Activated naive CD8-positive, alpha-beta T cell treated with anti-CD3 and anti-CD28 coated beads, Interleukin-2, amount 10 ng/mL, durations not matched to agents 7 days and 5 days (primary cell): ENCODE measurements at places on chromosomes 12 and 14. TPM values are rescaled to one million over a fixed set of nuclear protein-coding genes. Genes with fewer than 3 reads are reported as not detected.

DNA sequence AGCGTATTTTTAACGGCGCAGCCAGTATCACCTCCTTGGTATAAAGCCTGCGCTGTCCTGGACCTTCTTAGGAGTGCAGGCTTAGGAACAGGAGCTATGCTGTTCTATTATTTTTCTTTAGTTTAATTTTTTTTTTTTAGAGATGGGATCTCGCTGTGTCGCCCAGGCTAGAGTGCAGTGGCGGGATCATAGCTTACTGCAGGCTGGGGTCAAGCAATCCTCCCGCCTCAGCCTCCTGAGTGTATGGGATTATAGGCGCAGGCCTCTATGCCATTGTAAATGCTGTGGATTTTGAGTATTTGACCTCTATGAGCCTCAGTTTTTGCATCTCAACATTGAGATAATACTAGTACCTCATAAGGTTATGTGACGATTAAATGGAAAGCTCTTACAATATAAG, 4.1 kb downstream of the OR10AD1 start:
- H3K4me1 ChIP-seq = peaks cover 36% of the 10 kb centered on the region
- peak overlapping the region; percentile 89 for H3K4me3 ChIP-seq
- H3K27me3 ChIP-seq = peaks cover 7% of the 10 kb centered on the region
- peak overlapping the region; percentile 90 for H3K27ac ChIP-seq
- DNase-seq = no peak

DNA sequence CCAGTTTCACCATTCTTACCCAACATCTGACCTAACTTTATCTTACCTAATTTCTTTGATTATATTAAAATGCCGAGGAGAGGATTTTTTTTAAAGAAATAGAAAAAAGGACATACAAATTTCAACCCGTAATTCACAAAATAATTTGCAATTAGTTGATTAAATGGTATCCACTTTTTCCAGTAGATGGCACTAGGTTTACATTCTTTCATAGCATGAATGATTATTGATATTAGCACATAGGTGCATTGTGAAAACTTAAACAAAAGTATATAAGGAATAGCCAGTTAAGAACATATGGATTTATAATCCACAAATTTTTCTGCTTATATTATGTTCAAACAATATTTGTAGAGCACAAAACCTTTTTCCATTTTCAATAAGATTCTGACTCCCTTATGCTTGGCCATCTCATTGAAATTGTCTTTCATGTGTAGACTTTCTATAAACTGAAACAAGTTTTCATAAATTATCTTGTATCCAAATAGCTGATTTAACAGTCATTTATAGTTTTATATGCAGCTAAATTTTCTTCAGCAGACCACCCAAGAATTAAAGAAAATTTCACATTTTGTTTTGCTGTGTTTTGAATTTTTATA, 35.3 kb downstream of the MSRB3 start:
- no peak overlapping the region for H3K4me3 ChIP-seq
- no peak for DNase-seq
- peaks cover 7% of the 10 kb centered on the region for H3K27me3 ChIP-seq
- H3K27ac ChIP-seq = no peak overlapping the region
- no peaks in the 10 kb centered on the region for H3K4me1 ChIP-seq

DNA sequence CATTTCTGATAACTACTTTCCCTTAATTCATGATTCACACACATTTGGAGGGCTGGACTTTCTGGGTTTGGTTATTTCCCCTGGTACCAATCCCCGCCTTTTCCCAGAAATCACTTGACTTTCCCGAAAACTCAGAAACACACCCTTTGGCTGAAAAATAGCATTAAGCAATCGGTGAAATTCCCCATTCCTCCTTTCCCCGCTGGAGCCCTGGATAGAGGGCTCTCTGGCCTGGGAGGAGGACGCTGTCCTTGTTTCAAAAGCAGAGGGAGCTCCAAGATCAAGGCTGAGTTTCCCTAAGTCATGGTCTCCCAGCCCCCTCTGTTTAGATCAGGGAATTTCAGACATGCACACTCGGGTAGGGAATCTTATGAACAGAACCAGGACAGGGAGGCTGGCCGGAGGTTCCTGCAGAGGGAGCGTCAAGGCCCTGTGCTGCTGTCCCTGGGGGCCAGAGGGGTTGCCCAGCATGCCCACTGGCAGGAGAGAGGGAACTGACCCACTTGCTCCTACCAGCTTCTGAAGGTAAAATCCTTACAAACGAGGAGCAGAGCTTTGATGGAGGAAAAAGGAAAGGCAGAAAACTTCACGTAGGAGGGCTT, at the start of gene C1S:
Gene C1S, plus strand, starts transcription at position 366 of the 602 bp plus-strand sequence. CDS start 1,195 bp downstream, outside the sequence.
- peaks cover 39% of the 10 kb centered on the region for H3K27me3 ChIP-seq
- H3K36me3 ChIP-seq = no peaks in the 10 kb centered on the region
- H3K4me1 ChIP-seq = no peaks in the 10 kb centered on the region
- H3K4me3 ChIP-seq = no peak within 1 kb of the TSS

GRCh38 chr12:130183585-130184370, 21.5 kb downstream of the FZD10 start:
- H3K4me3 ChIP-seq = no peak overlapping the region
- no peaks in the 10 kb centered on the region for H3K4me1 ChIP-seq
- H3K27ac ChIP-seq = no peak overlapping the region
- H3K36me3 ChIP-seq = no peaks in the 10 kb centered on the region
- no peak for DNase-seq
- peaks cover 8% of the 10 kb centered on the region for H3K27me3 ChIP-seq

GRCh38 chr14:25909045-25909747, 688.6 kb downstream of the NOVA1 start:
- no peak for DNase-seq
- no peak overlapping the region for H3K4me3 ChIP-seq
- no peaks in the 10 kb centered on the region for H3K27me3 ChIP-seq
- H3K4me1 ChIP-seq = no peaks in the 10 kb centered on the region

DNA sequence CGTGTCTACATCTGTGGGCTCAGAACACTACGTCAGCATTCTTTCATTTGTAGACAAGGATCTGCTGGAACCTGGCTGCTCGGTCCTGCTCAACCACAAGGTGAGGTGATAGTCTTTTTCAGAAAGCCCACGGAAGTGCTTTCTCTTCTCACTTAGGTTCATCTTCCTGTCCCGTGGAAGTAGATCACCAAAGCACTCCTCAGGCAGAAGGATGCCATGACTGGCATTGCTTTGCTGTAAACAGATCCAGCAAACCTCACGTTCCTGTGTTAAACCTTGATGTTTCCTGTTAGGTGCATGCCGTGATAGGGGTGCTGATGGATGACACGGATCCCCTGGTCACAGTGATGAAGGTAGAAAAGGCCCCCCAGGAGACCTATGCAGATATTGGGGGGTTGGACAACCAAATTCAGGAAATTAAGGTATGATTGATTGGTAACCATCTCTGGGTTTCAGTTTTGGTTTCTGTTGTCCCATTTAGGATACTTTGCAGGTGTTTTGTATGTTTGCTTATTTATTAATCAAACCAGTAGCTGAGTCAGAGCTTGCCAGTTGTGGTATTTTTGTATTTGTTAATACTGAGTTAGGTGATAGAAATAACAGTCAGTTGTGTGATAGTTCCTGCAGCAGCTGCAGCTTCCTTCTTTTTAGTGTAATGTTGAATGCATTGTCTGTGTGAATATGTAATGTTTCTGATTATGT, 7.5 kb downstream of the PSMC1 start:
- no peak overlapping the region for H3K27ac ChIP-seq
- H3K4me3 ChIP-seq = no peak overlapping the region
- peaks cover 7% of the 10 kb centered on the region for H3K4me1 ChIP-seq
- no peaks in the 10 kb centered on the region for H3K27me3 ChIP-seq
- no peak for DNase-seq

DNA sequence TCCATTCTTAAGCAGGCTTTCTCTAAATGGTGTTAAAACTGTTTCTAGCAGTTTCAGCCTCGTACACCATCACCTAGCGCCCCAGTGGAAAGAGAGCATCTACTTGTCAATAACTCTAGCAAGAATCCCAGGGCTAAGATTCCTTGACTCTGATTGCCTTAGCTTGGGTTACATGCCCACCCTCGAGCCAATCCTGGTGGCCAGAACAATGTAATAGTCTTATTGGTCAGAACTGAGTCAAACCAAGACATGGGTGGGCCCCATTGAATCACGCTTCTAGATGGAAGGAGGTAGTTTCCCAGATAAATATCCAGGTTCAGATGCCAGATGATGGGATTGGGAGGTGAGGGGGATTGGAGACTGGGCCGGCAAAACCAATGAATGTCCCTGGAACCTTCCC, 55.9 kb upstream of the MED13L start:
- no peaks in the 10 kb centered on the region for H3K4me1 ChIP-seq
- no peak overlapping the region for H3K27ac ChIP-seq
- no peaks in the 10 kb centered on the region for H3K27me3 ChIP-seq
- H3K36me3 ChIP-seq = no peaks in the 10 kb centered on the region
- no peak for DNase-seq
- H3K4me3 ChIP-seq = no peak overlapping the region

GRCh38 chr12:55732288-55732687, 3.5 kb upstream of the CD63 start:
- H3K36me3 ChIP-seq = no peaks in the 10 kb centered on the region
- H3K27me3 ChIP-seq = no peaks in the 10 kb centered on the region
- peak overlapping the region; percentile 33 for H3K27ac ChIP-seq
- H3K4me1 ChIP-seq = peaks cover 35% of the 10 kb centered on the region
- no peak overlapping the region for H3K4me3 ChIP-seq
- DNase-seq = no peak

DNA sequence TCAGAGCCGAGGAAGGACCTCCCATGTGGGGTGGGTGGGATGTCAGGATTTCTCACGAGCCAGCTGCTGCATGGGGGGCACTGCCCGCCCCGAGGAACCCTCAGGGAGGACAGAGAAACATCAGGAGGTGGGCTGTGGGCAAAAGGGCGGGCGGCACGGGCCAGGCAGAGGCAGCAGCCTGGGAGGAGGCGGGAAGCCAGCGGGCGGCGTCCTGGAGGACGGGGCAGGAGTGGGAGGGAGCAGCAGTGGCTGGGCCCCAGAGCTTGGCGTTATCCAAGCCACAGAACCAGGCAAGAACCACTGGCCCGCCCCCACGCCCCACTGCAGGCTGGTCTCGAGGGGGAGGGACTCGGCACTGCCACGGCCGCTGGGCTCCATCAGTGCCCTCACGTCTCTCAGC, 2.4 kb downstream of the C14orf180 start:
- H3K36me3 ChIP-seq = no peaks in the 10 kb centered on the region
- no peak overlapping the region for H3K4me3 ChIP-seq
- no peaks in the 10 kb centered on the region for H3K4me1 ChIP-seq

DNA sequence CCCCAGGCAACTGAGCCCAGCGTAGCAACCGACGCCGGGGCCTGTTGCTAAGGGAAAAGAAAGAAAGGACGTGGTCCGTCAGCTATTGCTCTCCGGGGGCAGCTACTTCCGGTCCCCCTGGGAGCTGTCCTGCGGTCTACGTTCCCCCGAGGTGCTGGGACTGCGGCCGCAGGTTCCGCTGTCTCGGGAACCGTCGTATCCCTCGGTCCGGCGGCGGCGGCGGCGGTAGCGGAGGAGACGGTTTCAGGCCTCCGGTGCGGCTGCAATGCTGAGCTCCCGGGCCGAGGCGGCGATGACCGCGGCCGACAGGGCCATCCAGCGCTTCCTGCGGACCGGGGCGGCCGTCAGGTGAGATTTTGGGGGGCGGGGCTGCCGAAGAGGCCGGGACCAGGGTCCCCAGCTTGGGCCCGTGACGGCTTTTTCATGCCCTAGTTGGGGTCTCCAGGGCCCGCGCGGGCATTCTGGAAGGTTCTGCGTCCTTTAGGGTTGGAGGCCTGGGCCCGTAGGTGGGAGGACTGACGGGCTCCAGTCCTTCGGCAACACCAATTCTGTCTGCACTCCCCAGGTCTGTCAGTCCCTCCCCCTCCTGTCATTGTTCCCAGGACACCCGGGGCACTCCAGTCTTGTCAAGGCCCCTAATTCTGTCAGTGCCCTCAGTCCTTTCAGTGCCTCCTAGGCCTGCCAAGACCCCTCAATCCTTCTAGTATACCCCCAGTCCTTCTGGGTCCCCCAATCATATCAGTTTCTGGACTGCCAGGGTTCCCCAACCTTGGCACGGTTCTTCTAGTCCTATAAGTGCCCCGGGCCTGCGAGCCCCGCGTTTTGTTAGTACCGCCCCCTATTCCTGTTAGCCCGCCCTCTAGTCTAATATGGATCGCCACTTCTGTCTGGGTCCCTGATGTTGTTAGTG, at the start of gene USP30:
Gene USP30, plus strand, starts transcription at position 163 of the 910 bp plus-strand sequence. Its CDS starts 103 bp downstream, at position 266.
- H3K4me1 ChIP-seq = peaks cover 13% of the 10 kb centered on the region
- peak; percentile 89 for DNase-seq
- peak within 1 kb of the TSS; percentile 98 for H3K27ac ChIP-seq

GRCh38 chr14:78448164-78449094, 278.3 kb downstream of the NRXN3 start:
- no peak overlapping the region for H3K4me3 ChIP-seq
- no peaks in the 10 kb centered on the region for H3K27me3 ChIP-seq
- H3K4me1 ChIP-seq = no peaks in the 10 kb centered on the region
- peak; percentile 45 for DNase-seq
- no peak overlapping the region for H3K27ac ChIP-seq

DNA sequence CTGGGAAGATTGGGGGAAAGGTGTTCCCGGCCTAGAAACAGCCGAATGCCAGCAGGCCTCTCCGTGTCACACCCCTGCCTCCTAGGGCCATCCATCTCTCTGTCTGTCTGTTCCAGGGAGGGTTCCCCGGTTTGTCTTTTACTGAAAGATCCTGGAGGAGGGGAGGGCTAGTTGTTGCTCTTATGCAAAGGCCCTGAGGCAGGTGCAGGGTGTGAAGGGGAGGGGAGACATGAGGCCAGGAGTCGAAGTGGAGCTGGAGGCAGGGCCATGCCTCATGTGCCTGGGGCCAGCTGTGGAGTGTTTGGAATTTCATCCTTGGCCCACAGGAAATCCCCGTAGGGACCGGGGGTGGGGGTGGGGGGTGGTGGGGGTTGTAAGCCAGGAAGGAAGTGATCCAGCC, 8.7 kb upstream of the RCOR1 start:
- H3K4me1 ChIP-seq = no peaks in the 10 kb centered on the region
- H3K27ac ChIP-seq = no peak overlapping the region
- H3K4me3 ChIP-seq = no peak overlapping the region
- peaks cover 8% of the 10 kb centered on the region for H3K27me3 ChIP-seq

DNA sequence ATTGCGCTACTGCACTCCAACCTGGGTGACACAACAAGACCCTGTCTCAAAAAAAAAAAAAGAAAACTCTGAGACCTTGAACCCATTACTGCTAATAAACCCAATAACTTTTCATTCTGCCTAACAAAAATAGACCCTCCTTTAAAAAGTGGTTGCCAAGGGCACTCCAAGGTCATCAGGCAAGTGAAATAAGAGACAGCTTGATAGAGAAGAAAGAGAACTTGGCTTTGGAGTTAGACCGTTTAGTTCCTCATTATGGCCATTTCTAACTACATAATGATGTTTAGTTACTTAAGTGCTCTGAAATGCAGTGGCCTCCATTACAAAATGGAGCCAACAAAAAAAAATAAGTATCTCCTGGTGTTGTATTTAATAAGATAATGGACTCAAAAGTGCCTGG, 55.9 kb downstream of the PHLDA1 start:
- H3K27ac ChIP-seq = no peak overlapping the region
- H3K36me3 ChIP-seq = peaks cover 6% of the 10 kb centered on the region
- H3K4me3 ChIP-seq = no peak overlapping the region
- H3K27me3 ChIP-seq = no peaks in the 10 kb centered on the region
- no peak for DNase-seq

- peak overlapping the region; percentile 90 for H3K4me3 ChIP-seq
- no peaks in the 10 kb centered on the region for H3K27me3 ChIP-seq
- peak overlapping the region; percentile 91 for H3K27ac ChIP-seq
- no peak for DNase-seq
Measured at GRCh38 chr14:61470261-61470960, 149.0 kb downstream of the PRKCH start.

GRCh38 chr12:44459569-44459968, 416.5 kb downstream of the NELL2 start:
- DNase-seq = no peak
- H3K27me3 ChIP-seq = no peaks in the 10 kb centered on the region
- H3K36me3 ChIP-seq = no peaks in the 10 kb centered on the region
- H3K27ac ChIP-seq = no peak overlapping the region
- H3K4me1 ChIP-seq = no peaks in the 10 kb centered on the region
- H3K4me3 ChIP-seq = no peak overlapping the region

STON2 gene
- not detected for total RNA-seq

SLC10A1 gene
- not detected for total RNA-seq

ALKBH1 gene
- total RNA-seq = 15.1 TPM

DDHD1 gene
- 63.1 TPM for total RNA-seq

PPFIA2 gene
- not detected for total RNA-seq

FOXM1 gene
- 73.9 TPM for total RNA-seq
